ENCODE measurements at places on chromosomes 5 and 9.
A peak's percentile ranks its signal among the peaks of the same experiment; 100 is the strongest.

GRCh38 chr9:126430124-126430523, 103.5 kb downstream of the MVB12B start:
- no peak for DNase-seq

DNA sequence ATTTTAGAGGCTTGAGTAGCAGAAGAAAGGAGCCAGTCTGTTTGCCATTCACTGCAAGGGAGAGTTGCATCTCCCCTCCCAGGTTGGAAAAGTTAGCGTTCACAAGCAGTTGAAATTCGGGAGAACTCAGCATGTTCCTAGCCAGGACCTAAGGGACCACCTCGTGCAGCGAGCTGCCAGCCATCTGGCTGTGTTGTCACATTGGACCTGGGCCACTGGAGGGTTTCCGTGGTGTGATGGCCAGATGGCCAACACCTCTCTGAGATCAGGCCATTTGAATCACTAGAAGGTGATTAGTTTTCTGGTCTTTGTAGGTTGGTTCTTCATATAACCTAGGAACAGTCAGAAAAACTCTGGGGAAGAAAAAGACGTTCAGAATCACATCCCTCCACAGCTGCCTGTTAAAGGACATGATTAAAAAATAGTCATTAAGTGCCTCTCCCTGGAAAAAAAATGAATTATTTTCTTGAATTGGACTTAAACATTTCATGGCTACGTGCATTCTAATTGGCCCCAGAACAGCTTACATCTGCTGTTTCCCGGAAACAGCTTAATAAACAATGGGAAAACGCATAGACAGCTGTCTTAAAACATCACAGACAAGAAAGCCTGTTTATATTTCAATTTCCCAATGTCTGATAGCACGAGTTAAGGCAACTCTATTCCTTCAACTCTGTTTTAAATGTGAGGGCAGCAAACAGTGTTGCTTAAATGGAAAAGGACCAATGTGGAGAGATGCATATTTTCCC, 303.9 kb downstream of the TENT4A start:
- no peak for DNase-seq

GRCh38 chr5:74123929-74124328, 497.9 kb downstream of the ARHGEF28 start:
- no peak for DNase-seq

DNA sequence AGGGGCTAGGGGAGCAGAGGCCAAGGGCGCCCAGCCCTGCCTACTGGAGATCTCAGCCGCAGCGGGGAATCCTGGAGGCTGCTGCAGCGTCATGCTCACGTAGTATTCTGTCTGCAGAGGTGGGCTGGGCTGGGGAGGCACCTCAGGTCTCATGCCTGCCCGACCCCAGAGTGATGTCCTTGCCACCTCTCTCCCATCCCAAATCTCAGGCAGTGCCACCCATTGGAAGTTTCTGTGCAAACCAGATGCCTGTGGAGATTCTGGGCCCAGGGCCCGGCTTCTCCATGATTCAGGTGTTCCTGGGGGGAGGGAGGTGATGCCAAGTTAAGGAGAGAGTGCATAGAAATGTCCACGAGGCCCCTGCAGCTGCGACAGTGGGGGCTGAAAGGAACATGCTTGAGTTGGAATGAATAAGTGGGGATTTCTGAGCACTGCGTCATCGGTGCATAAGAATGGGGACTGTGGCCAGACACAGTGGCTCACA, 72.0 kb downstream of the ANKRD33B start:
- no peak for DNase-seq

DNA sequence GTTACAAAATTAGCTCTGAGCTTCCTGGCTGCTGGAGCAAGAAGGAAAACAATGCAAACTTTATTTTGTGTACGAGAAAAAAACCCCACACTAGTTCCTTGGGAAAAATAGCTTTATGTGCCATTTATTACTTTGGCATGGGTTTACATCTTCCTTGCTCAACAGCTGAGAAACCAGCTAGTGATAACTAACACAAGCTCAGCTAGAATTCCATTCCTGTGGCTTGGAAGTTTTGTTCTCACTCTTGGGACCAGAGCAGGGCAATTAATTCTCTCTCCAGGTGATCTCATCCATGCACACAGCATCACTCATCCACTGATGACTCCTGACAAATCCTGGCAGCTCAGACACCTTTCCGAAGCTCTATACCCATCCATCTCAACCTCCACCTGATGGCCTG, 104.1 kb downstream of the CRB2 start:
- no peak for DNase-seq

DNA sequence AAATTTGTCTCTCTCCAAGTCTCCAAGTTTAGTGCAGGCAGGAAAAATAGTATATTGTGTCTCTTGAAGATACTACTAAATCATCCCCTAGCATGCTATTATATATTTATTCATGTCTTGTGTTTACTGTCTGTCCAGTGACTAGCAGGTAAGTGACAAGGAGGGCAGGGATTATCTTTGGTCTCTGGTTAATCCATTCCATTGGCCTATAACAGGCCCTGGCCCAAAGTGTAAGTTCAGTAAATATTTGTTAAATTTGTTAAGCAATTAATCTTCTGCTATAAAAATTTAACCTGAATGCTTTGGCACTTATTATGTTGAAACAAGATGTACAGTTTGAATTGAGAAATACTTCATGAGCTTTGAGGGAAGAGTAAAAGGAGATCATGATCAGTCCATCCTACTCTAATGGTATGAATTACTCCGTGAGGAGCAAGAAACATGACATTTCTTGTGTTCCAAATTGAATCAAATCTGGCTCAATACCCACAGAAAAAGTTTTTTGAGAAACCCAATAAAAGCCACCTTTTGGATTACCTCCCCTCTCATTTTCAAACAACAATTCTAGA, 219.7 kb downstream of the DTWD2 start:
- no peak for DNase-seq

GRCh38 chr5:67123819-67124218, 72.8 kb downstream of the CD180 start:
- no peak for DNase-seq

- DNase-seq, result no peak
Observed at GRCh38 chr5:156356238-156356637, 29.3 kb downstream of the SGCD start.

- no peak for DNase-seq
Observed at GRCh38 chr5:173829826-173830225, 58.3 kb upstream of the CPEB4 start.

DNA sequence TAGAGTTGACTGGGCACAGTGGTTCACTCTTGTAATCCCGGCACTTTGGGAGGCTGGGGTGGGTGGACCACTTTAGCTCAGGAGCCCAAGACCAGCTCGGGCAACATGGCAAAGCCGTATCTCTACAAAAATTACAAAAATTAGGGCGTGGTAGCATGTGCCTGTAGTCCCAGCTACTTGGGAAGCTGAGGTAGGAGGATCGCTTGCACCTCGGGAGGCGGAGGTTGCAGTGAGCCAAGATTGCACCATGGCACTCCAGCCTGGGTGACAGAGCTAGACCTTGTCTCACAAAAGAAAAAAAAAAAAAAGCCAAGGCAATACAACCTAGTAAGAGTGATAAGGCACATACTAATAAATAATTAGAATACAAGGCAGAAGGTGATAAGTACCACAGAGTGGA, 15.8 kb downstream of the NLN start:
- no peak for DNase-seq

DNA sequence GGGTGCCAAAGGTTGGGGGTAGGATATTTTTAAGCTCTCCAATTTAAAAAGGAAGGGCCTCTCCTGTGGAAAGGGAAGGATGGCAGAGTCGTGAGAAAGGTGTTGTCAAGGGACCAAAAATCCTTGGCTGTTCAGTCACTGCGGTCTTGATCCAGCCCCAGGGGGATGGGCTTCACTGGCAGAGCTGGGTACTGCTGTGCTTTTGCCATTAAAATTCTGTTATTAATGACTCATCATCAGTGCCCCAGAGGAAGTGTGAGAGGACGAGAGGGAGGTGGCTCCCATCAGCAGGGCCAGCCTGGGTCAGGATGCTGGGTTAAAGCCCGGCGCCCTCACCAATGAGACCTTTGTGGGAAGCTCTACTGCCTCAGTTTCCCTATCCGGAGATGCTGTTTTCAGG, 16.7 kb downstream of the PCDH12 start:
- DNase-seq, result no peak

- DNase-seq, result no peak
Observed at GRCh38 chr5:96546120-96546519, 113.1 kb upstream of the PCSK1 start.

GRCh38 chr9:134885679-134886412, 5.2 kb downstream of the FCN2 start:
- DNase-seq, result no peak

- no peak for DNase-seq
Observed at GRCh38 chr5:120446068-120446492, 18.0 kb upstream of the PRR16 start.

GRCh38 chr5:131264451-131265099, 722 bp downstream of the CDC42SE2 start:
- peak; percentile 39 for DNase-seq

GRCh38 chr9:133349965-133350616, 2.1 kb downstream of the RPL7A start:
- DNase-seq, result no peak

GRCh38 chr5:131450941-131451340, 184.1 kb downstream of the RAPGEF6 start:
- DNase-seq, result no peak

DNA sequence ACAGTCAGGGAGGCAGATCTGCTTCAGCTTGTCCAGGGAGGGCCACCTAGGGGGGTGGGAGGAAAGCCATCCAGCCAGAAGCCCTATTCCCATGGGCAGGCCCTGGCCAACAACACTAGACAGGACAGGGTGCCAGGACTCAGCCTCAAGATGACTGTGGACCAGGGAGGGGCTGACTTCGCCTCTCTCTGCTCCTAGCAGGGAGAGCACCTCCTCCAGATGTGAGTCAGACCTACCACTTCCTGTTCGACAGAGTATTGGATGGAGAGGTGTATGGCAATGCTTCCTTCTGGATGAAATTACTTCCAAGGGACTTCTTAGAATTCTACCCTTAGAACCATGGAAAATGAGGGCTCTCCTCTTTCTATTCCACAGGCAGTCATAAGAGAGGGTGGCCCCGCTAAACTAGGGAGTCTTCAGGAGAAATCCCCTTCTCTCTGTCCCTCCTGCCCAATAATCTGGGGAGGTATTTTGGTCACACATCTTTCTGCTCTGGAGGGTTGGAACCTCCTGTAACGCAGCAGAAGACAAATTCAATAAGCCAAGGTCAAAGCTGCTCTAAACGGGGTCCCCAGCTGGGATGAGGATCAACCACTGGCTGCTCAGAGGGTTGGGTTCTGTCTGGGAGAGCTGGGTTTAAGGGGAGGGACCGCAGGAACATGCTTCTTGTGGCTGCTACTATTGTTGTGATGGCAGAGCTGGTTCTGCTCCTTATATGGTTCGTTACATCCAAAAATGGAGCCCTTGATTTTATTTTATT, 23.2 kb upstream of the RCL1 start:
- no peak for DNase-seq

GRCh38 chr5:78594610-78595457, 53.7 kb downstream of the LHFPL2 start:
- DNase-seq, result no peak

DNA sequence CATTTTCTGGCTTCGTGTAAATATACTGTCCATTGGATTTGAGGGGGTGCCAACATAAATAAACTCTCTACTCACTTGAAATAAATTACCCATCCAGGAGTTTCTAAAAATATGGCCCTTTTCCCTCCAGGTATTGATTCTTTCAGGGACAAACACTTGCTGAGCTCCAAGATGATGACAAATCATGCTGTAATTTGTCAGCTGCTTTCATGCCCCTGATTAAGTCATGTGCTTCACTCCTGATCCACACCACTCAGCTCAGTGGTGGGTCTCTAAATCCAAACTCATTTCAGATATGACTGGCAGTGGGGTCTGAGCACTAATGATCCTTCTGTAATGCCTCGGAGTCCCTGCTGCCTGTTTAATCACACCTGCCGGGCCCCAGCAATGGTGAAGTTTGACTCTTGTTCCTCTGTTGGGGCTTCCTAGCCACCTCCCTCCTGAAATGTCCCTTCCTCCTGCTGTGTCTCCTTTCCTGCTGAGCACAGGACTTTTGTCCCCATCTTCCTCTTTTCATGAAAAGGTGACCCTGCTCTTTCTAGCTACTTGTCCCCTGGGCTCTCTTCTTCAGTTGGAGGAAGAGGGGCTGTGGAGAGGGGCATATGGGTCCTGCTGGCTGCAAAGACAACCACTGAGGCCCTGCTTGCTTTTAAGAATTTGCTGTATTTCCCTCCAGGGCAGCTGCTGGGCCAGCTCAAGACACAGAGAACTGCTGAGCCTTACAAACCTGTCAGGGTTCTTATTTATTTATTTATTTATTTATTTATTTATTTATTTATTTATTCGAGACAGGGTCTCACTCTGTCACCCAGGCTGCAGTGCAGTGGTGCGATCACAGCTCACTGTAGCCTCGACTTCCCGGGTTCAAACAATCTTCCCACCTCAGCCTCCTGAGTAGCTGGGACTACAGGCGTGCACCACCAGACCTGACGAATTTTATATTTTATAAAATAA, 200.0 kb downstream of the ATP10B start:
- no peak for DNase-seq

- no peak for DNase-seq
Observed at GRCh38 chr5:83645936-83646335, 74.7 kb downstream of the HAPLN1 start.

- no peak for DNase-seq
Observed at GRCh38 chr5:160171666-160172065, 52.4 kb upstream of the PWWP2A start.

- DNase-seq, result no peak
Observed at GRCh38 chr5:81303563-81303962, 2.2 kb downstream of the ZCCHC9 start.

DNA sequence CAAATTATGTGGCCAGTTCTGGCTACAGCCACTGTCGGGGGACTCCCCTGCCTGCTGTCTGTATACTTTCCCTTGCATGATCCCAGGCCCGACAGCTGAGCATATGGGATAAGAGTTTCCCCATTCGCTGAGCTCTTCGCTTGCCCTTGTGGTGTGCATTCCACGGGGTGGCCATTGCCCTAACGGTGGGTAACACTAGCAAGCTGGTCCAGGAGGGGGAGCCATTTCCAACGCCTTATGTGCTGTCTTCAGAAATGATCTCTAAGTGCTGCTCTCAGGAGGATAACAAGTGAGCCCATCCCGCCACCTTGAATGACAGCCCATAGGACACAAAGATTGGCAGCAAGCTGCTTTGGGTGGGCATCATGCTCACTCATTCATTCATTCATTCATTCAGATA, 190.9 kb downstream of the FSTL4 start:
- DNase-seq, result no peak

GRCh38 chr9:114602620-114603019, 8.5 kb upstream of the TMEM268 start:
- no peak for DNase-seq

- DNase-seq, result no peak
Observed at GRCh38 chr5:102700120-102700831, 54.8 kb upstream of the PAM start.

DNA sequence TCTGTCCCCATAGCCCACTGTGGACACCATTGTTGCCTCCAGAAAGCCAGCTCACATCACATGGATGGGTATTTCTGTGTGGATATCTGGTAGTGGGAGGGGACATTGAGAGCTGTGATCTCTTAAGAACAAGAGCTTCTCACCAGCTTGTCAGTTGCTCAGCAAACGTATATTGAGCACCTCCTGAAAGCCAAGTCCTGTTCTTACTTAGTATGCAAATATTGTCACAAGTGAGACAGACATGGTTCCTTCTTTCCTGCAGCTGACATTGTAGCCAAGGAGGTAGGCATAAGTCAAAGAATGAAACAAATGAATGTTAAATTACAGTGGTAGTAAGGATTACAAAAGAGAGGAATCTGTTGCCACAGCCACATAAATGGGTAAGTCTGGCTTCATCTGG, 3.8 kb downstream of the TCOF1 start:
- no peak for DNase-seq

GRCh38 chr5:2012885-2013284, 130.2 kb upstream of the IRX4 start:
- DNase-seq, result no peak

- DNase-seq, result no peak
Observed at GRCh38 chr5:142432961-142433360, 108.1 kb upstream of the SPRY4 start.
